CD4-positive, alpha-beta T cell treated with Interleukin-6 for 4 hours (primary cell): ENCODE measurements at places on chromosomes 1 and 21.

GRCh38 chr1:42933060-42933586 lies 25.5 kb downstream of the SLC2A1 start:
- no peak for DNase-seq

DNA sequence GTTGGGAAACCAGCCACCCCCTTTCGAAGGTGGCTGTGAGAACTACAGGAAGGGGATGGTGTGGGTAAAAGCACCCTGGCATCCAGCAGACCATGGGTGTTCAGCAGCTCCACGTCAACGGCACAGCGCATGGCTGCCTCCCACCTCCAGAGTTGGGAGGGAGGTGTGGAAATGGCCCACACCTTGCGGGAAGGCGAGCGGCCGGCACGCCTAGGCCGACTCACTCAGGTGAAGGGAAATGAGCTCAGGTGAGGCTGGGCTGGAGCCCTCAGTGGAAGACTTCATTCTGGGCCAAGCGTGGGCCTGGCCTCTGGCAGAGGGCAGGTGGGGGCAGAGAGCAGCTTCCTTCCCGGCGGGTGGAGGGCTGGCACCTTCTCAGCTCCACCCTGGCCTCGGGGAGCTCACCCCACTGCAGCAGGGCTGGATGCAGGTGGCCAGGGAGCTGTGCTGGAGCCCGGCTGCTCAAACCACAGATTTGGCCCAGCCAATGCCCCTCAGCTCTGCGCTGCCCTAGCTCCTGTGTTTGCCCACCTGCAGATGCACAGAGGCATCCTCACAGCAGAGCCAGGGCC lies 24.8 kb upstream of the ALDH4A1 start:
- peak; percentile 65 for DNase-seq

DNA sequence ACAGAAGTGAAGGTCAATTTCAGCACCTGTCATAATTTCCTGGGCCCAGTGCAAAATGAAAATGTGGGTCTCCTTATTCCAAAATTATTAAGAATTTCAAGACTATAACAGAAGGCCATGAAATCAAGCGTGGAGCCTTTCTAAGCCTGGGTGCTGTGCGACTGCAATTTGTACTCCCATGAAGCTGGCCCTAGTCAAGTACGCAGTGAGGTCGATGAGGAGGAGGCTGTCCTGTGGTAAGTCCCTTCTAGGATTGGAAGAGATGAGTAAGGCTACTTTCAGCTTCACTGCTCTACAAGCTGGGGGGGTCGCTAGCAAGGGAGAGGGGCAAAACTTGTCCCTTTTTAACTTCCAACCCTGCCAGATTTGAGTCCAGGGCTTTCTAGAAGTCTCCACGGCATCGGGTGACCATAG lies 410 bp upstream of the NUDC start:
- no peak for DNase-seq

DNA sequence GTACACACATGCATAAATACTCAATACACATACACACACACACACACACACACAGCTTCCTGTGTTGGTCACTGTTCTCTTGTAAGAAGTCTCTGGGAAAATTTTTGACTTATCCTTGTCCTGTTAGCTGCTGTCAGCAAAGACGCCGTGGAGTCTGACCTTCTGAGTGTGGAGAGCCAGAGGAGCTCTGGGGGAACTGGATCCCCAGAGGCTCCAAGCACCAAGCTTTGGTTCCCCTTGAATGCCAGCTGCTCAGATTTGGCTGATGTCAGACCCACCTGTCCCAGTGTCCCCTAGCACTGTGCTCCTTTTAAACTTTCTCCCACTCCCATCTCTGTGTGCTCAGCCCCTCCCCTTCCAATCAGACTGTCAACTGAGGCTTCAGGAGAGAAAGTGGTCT lies 319.1 kb downstream of the CAMTA1 start:
- DNase-seq = no peak

DNA sequence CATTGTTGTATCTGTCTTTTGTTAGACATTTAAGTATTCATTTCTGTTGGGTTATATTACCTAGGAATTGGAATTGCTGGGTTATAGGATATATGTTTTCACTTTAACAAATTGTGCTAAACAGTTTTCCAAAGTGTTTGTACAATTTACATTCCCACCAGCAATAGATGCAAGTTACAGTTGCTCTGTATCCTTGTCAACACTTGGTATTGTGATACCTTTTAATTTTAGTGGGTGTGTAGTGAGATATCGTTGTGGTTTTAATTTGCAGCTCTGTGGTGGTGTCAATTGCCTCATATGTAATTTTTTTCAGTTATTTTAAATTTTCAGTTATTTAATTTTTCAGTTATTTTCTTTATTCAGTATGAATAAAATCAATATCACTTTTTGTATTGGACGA lies 7.4 kb upstream of the DPH5 start:
- no peak for DNase-seq

DNA sequence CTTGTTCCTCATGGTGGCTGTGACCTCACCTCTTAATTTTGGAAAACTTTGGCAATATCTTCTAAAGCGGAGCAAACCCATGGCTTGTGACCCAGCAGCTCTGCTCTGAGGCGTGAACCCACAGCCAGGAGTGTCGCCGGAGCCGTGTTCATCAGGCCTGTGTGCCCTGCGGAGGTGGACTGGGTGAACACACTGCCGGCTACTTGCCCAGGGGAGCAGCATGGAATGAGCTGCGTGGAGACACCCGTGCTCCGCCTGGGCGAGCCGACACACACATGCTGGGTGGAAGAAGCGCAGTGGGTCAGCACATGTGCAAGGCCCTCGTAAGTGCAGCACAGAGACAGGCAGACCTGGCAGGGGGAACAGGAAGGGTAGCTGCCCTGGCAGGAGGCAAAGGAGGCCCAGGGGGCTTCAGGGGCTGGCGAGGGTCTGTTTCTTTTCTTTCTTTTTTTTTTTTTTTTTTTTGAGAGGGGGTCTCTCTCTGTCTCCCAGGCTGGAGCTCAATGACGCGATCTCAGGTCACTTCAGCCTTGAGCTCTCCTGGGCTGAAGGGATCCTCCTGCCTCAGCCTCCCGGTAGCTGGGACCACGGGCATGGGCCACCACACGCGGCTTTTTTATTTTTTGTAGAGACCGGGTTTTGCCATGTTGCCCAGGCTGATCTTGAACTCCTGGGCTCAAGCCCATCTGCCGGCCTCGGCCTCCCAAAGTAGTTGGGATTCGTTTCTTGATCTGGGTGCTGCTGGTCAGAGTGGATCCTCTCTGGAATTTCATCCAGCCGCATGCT lies 41.8 kb downstream of the AGPAT3 start:
- no peak for DNase-seq

DNA sequence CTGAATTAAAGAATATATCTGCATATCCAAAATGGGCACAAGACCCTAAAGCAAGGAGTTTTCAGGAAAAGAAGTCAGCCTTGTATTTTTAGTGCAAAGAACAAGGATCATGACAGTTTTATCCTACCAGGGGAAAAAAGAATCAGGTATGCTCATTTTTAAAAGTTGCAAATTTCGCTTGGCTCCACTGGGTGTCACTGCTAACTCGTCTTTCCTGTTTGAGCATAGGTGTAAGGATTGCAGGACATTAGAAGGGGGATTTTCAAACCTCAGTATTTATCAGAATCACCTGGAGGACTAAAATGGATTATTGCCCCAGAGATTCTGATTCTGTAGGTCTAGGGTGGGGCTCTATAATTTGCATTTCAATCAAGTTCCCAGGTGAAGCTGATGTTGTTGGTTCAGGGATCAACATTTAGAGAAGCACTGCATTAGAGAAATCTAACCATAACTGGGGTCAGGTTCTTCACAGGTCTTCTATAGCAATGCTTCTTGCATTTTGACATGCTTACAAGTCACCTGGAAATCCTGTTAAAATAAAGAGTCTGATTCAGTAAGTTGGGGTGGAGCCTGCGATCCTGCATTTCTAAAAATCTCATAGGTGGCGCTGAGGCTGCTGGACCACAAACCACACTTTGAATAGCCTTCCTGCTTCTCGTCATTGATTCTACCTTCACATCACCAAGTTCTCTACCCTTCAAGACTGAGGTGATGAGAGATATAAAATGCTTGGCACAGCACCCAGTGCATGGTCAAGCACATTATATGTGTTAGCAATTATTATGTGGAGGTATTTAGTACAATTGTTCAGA lies 39.6 kb downstream of the NUF2 start:
- no peak for DNase-seq

- no peak for DNase-seq
Measured at GRCh38 chr1:219092206-219092605, 81.5 kb upstream of the LYPLAL1 start.

DNA sequence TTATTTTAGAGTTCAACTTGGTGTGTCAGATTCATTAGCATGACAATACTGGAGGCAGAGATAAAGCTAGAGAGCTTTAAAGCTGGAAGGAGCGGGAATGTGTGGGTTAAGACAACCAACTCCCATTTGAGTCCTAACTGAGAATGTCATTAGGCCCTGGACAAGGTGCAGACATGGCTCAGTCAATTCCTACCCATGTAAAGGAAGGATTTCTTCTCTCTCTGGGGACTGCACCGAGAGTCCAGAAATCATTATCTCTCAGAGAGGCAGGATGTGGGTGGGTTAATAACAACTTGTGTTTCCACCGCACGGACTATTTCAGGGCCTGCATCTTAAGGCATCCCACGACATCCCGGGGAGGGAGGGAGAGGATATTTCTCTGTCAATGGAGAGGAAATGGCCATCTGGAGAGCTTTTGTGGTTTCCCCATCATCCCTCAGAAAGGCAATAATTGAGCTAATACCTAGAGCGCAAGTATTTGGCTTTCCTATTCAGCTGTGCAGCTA lies 46.7 kb upstream of the SARS1 start:
- no peak for DNase-seq

DNA sequence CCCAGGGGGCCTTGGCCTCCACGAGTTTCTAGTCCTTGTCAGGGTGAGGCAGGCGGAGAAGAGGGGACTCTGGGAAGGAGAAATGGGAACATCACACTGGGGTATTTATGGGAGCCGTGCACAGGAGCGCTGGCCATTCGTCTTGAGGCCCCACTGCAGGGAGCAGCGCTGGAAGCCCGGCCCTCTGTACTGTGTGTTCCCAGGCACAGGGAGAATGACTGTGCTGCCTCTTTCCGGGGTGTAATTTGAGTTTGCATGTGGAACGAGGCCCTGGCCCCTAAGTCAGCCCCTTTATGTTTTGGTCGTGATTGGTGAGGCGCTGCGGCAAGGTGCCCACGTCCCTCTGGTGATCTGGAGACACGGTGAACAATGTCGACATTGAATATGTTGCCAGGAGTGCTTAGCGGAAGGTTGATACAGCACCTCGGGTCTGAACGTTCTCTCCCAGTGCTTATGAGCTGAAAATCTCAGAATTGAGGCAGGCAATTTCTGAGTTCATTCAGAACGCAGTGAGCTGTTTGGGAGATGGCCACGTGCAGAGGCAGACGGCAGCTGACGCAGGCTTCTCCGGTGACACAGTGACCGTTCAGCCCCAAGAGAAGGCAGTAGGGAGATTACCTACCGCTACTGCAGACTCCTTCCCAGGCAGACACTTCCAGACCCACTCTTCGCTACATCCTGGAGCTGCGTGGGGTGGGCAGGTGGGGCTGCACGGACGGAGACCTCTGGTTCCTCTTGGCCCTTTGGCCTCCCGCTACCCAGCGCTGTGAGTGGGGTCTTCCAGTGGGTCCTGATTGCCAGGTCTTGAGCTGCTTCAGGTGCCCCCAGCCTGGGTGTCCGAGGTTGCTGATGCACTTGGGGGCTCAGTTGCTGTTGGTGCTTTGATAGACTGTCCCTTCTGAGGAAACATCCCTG lies 265.8 kb downstream of the CAMTA1 start:
- no peak for DNase-seq

DNA sequence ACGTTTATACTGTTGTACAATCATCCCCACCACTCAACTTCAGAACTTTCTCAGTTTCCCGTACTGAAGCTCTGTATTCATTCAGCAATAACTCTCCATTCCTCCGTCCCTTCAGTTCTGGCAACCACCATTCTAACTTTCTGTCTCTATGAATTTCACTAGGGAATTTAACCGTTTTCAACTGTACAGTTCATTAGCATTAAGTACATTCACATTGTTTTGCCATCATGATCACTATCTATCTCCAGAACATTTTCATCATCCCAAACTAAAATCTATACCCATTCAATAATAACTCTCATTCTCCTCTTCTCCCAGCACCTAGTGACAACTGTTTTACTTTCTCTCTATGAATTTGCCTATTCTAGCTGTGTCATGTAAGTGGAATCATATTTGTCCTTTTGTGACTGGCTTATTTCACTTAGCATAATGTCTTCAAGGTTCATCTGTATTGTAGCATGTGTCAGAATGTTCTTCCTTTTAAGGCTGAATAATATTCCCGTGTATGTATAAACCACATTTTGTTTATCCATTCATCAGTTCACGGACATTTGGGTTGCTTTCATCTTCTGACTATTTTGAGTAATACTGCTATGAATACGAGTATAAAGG lies 75.0 kb downstream of the CEP350 start:
- DNase-seq = no peak

- DNase-seq = no peak
Measured at GRCh38 chr1:157487504-157487903, 64.8 kb downstream of the FCRL5 start.
